ENCODE measurements at places on chromosomes 6 and 20.

GRCh38 chr6:73451223-73452106, 632 bp downstream of the CGAS start:
- H3K4me1 ChIP-seq: peaks cover 32% of the 10 kb centered on the region
- peak overlapping the region; percentile 90 for H3K27ac ChIP-seq
- DNase-seq: peak; percentile 66
- peak overlapping the region; percentile 87 for H3K4me3 ChIP-seq
- peaks cover 31% of the 10 kb centered on the region for H3K36me3 ChIP-seq

DNA sequence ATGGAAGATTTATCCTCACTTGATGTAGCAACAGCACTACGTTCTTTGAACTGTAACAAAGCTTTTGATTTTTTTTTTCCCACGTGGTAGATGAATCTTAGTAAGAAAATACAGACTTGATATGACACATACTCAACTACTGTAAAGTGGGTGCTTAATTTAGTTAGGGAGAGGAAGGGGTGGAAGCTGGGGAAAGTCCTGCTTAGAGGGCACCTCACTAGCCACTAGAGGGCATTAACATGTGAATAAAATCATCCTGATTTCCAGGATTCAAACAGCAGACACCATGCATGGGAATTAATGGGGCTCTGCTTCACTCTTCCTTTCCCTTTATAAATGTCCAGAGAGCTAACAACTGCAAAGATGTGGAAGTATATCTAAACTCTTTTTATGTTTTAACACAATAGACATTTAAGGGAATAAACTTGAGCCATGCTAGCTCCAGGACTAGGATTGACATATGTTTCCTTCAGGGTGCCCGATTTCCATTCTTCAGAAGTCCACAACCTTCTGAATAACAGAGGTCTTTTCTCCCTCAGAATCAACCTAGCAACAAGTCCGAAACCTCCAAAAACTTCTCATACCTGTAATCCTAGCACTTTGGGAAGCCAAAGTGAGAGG, 250.1 kb downstream of the ATXN1 start:
- H3K27me3 ChIP-seq: no peaks in the 10 kb centered on the region
- H3K36me3 ChIP-seq: no peaks in the 10 kb centered on the region
- H3K27ac ChIP-seq: peak overlapping the region; percentile 79
- DNase-seq: peak; percentile 45
- H3K4me1 ChIP-seq: peaks cover 56% of the 10 kb centered on the region
- no peak overlapping the region for H3K4me3 ChIP-seq

DNA sequence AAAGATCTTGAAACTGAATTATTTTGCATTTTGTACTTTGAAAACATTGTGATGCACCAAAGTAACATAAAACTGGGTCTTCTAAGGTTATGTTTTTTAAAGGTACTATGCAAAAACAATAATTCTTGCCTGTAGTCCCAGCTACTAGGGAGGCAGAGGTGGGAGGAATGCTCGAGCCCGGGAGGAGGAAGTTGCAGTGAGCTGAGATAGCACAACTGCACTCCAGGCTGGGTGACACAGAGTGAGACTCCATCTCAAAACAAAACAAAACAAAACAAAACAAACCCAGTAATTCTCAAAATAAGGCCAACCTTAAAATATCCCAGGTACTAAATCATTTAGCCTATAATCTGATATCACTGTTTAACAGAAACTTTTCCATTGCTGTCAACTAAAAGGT, 269.6 kb downstream of the KHDC1L start:
- H3K4me1 ChIP-seq: peaks cover 10% of the 10 kb centered on the region
- no peak for DNase-seq
- no peaks in the 10 kb centered on the region for H3K27me3 ChIP-seq
- H3K36me3 ChIP-seq: no peaks in the 10 kb centered on the region
- no peak overlapping the region for H3K27ac ChIP-seq

DNA sequence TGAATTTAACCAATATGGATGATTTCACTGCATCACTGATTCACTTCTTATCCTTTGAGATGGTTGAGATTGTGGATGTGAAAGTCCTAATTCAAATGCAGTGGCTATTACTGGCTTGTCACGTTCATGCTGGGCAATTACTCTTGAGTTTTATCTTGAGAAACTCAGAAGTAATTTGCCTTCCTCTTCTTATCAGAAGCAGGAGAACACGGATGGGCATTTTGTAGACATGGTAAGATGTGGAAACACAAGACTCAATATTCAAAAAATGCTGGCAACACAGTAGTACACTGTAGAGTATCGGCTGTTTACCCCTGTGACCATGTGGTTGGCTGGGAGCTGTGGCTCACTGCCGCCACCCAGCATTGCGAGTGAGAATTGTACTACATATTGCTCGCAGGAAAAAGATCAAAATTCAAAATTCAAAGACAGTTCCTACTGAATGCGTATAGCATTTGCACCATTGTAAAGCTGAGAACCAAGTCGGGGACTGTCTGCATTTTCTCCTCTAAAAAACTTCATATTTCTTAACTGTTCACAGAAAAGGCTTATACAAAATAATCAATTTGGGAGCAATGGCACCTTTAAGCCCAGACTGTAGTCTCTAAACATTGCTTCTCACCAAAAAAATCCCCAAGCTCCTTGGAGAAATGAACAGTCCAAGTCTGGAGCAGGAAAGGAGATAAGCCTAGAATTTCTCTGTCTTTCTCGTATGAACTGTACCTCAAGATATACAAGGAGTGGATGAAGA, 61.9 kb upstream of the ELOVL5 start:
- H3K27ac ChIP-seq: no peak overlapping the region
- no peaks in the 10 kb centered on the region for H3K27me3 ChIP-seq
- H3K4me3 ChIP-seq: no peak overlapping the region
- no peaks in the 10 kb centered on the region for H3K4me1 ChIP-seq
- no peaks in the 10 kb centered on the region for H3K36me3 ChIP-seq

GRCh38 chr6:157253017-157253416, 70.3 kb downstream of the TMEM242 start:
- H3K4me1 ChIP-seq: no peaks in the 10 kb centered on the region
- no peak overlapping the region for H3K27ac ChIP-seq
- peaks cover 4% of the 10 kb centered on the region for H3K27me3 ChIP-seq
- H3K4me3 ChIP-seq: no peak overlapping the region
- DNase-seq: no peak

All from activated CD4-positive, alpha-beta T cell treated with anti-CD3 and anti-CD28 coated beads for 36 hours (primary cell).